Suprapubic skin (tissue), 4 donors: ENCODE measurements at places on chromosomes 16 and 17. TPM values are rescaled to one million over a fixed set of nuclear protein-coding genes. Genes with fewer than 3 reads are reported as not detected.
A peak's percentile ranks its signal among the peaks of the same experiment; 100 is the strongest.

The ABCA8 gene
- total RNA-seq, result 9.5 TPM

The BAIAP3 gene
- total RNA-seq, result 2.6 TPM

The DRC3 gene
- total RNA-seq, result 5.1 TPM

The DPEP3 gene
- not detected for total RNA-seq

DNA sequence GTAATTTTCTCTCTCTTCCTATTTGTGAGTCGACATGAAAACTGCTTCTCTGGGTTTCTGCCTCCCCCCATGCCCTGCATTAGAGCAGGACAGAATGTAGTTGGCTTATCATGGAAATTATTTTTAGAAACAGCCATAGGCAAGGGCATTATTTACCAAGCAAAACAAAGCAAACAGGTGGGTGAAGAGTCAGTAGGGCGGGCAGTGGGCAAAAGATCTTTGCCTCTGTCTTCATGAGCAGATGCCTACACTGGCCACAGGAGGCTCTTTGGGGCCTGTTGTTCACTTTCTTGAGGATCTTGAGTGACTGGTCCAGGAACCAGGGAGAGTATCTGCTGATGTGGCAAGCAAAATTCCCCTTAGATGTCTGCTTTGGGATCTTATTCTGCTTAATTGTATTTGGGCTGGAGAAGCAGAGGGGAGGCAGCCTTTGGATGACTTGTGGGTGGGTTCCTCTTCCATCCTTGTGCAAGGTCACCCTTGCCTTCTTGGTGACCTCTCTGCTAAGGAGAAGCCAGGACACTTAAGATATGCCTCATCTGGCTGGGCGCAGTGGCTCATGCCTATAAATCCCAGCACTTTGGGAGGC lies 42.5 kb upstream of the CLEC19A start:
- no peaks in the 10 kb centered on the region for H3K27me3 ChIP-seq
- H3K36me3 ChIP-seq, result no peaks in the 10 kb centered on the region
- H3K4me1 ChIP-seq, result no peaks in the 10 kb centered on the region
- H3K27ac ChIP-seq, result no peak overlapping the region

The GP1BA gene
- total RNA-seq, result not detected

DNA sequence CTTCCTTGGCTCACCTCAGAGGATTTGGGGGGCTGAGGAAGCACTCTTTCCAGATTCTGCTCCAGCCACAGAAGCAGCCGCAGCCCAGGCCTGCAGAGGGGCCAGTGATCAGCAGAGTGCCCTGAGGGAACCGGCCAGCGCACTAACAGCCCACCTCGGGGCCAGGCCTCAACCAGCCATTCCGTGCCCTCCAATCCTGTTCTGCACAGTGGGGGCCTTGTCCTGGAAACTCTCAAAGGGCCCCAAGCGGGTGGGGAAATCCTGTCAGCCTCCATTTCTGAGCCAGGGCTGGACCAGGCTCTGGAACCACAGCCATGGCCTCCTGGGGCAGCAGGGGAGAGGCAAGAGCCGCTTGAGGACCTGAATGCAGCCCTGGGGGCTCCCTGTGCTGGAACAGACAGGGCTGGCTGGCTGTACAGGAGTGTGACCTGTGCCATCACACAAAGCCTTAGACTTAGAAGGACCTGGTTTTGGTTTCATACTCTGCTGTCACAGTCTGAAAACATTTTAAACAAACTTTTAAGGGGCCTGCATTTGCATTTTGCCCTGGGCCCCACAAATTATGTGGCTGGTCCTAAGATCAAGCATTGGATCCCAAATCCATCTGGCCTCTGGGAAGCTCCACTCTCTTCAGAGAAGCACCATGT lies 10.0 kb downstream of the CNGB1 start:
- no peak overlapping the region for H3K4me3 ChIP-seq
- no peak for DNase-seq
- no peak overlapping the region for H3K27ac ChIP-seq

The WIPI1 gene
- total RNA-seq, result 35.1 TPM

DNA sequence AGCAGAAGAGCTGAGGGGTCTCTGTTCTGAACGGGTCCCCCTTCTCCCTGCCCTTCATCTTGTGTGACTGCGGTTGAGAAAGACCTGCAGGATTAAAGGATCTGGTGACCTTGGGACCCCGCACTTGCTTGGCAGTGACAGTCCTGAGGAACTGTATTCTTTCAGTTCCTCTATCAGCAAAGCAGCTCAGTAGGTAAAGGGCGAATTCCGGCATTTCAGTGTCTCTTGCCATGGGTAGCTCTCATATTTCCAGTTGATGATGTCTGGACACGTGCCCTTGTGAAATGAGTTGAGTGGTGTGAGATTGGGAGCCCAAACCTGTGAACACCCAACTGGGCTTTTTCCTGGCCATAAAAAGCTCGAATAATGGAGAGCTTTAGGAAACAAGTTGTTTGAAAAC lies 135.7 kb downstream of the PRKCA start:
- no peaks in the 10 kb centered on the region for H3K36me3 ChIP-seq
- peaks cover 8% of the 10 kb centered on the region for H3K4me1 ChIP-seq
- no peak overlapping the region for H3K27ac ChIP-seq
- no peaks in the 10 kb centered on the region for H3K27me3 ChIP-seq
- no peak for DNase-seq

- DNase-seq, result no peak
- H3K36me3 ChIP-seq, result no peaks in the 10 kb centered on the region
- H3K4me3 ChIP-seq, result peak within 1 kb of the TSS; percentile 66
- H3K27ac ChIP-seq, result peak within 1 kb of the TSS; percentile 49
These were observed at the start of gene ANTKMT for GRCh38 chr16:720990-721764. ANTKMT (plus strand) TSS chr16:721146; CDS start chr16:721275, 129 bp downstream.

DNA sequence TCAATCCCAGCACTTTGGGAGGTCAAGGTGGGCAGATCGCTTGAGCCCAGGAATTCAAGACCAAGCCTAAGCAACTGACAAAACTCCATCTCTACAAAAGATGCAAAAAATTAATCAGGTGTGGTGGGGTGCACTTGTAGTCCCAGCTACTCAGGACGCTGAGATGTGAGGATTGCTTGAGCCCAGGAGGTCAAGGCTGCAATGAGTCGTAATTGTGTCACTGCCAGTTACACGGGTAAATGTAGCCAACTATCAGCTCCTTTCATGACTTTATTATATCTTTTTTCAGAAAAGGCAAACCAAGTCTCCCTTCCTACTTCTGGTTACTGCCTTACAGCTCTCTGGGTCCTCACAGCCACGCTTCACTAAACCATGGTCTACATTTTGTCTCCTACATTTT lies 4.0 kb downstream of the SDF2 start:
- H3K36me3 ChIP-seq, result peaks cover 38% of the 10 kb centered on the region
- DNase-seq, result no peak
- no peaks in the 10 kb centered on the region for H3K27me3 ChIP-seq

- peak; percentile 88 for DNase-seq
- H3K4me3 ChIP-seq, result peak within 1 kb of the TSS; percentile 83
These were observed at the start of gene SLC7A6 for GRCh38 chr16:68264128-68265077. SLC7A6 (plus strand) TSS chr16:68264526; CDS start chr16:68274727, 10,201 bp downstream.
